ENCODE measurements at places on chromosomes 6 and 20.
A peak's percentile ranks its signal among the peaks of the same experiment; 100 is the strongest.

GRCh38 chr6:17980329-17980728 is 7.1 kb downstream of the KIF13A start:
- no peak for DNase-seq

DNA sequence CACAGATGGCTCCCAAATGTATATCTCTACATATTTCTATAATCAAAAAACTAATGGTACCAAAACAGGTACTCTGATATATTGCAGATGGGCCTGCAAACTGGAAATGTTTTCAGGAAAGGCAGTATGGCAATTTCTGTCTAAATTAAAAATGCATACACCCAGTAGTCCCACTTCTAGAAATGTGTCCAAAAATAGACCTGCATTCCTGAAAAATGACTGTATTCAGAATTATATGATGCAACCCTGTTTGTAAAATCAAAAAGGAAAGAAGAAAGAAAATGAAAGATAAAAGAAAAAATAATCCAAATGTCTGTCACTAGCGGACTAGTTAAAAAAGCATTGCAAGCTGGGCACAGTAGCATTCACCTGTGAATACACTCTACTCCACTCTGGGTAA is 12.9 kb upstream of the MICB start:
- no peak for DNase-seq

DNA sequence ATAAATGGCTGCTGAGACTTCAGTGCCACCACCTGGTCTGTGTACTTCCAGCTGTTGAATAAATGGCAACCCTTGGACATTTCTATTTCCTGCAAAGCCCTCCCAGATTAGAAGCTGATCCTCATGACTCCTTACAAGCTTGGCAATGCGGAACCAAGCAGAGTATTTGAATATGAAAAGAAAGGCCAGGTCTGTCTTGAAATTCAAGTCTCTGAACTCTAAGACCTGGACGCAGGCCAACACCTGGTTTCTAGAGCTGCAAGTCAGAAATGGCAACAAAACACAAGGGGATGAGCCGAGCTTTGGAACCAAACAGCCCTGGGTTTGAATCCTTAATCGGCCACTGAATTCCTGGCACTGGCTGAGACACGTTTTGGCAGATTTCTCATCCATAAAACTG is 353.4 kb downstream of the PTPRT start:
- no peak for DNase-seq

DNA sequence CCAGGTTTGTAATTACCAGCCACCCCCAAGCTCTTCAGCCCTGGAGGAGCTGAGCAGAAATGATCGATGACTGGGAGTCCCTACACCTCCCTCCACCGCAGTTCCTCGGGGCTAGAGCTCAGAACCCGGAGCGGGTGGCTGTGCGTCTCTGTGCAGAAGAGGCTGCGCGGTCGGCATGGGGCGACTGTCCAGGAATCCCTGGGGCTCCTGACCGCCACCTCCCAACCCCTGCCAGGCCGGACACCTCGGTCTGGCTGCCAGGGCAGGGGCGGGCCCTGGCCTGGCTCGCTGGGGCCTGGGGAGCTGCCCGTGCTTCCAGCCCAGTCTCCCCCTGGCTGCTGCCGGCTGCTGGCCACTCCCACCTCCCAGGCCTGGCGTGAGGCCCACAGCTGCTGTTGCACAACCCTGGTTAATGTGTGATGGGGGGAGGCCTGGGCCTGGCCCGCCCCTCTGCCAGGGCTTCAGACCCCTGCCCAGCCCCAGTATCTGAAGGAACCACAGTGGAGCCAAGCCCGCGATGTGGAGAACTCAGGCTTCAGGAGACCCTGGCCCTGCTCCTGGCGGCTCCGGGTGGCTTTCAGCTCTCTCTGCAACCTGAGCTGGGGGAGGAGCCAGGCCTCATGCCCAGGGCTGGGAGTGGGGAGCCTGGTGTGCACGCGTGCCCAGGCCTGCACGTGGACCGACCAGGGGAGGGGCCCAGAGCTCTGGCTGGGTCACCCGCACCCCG is 1.2 kb downstream of the SLC2A4RG start:
- peak; percentile 76 for DNase-seq

- DNase-seq, result no peak
Observed at GRCh38 chr6:96235927-96236326, 220.2 kb downstream of the FUT9 start.

DNA sequence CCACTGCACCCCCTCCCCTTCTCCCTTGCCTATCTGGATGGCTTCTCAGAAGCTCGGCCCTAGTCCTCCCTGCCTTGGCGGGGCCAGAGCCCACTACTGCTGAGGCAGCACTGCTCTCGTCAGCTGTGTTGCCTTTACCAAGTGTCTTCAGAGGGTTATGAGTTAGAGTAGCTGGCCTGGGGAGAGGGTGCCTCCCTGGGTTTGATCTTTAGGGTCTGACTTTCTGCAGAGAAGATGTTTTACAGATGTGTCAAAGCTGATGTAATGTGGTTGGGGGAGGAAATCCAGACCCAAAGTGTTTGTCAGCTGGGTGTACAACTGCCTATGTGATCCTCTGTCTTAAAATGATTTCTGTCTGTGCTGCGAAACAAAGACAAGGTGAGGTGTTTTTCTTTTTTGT is 30.4 kb upstream of the PI16 start:
- DNase-seq, result no peak

Measured in common myeloid progenitor, CD34-positive (primary cell).